GM23338 (cell line): ENCODE measurements at places on chromosomes 7 and 10.

DNA sequence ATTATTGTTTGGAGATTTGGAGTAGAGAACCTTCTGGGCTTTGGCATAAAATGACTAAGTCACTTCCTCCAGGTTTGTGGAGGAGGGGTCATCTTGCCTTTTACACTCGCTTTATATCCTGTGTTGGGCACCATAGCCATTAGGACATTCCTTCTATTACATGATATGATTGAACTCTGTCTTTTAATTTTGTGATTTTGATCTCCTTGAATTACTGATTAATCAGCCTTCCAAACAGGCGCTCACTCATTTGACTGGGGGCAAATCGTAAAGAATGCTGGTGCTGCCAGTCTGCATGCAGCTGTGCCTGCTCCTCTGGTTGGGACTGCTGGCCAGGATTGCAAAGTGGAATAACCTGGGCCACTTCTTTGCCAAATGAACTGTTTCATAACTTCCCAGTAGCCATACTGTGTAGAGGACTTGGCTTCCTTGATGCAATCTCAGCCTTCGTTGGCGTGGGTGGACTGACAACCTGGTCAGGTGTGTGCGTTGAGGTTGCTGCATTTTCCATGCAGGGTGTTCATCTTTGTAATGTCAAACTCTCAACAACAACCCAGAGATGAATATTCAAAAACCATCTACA, 65.9 kb upstream of the RAB11FIP2 start:
- DNase-seq = no peak

GRCh38 chr10:130428936-130429335, 292.7 kb downstream of the GLRX3 start:
- no peak for DNase-seq

GRCh38 chr7:151188252-151188542, 1.1 kb upstream of the ASB10 start:
- DNase-seq = no peak

GRCh38 chr7:50196719-50197118, 103.7 kb upstream of the ZPBP start:
- DNase-seq = no peak

DNA sequence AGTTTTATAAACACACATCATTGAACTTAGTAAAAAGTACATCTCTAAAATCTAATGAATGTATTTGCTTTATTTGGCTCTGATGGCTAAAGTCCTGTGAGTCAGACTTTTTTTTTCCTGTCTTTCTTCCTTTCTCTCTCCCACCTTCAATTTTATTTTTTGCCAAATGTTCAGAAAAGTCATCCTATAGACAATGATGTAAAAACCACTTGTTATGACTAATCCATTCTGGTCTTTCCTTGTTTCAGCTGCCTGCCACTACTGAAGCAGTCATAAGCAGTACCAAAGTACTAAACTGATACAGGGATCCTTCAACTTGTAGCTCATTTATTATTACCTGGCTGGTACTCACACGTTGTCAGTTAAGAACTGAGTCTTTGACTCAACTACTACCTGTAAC, 23.9 kb downstream of the HECTD2 start:
- DNase-seq = no peak

DNA sequence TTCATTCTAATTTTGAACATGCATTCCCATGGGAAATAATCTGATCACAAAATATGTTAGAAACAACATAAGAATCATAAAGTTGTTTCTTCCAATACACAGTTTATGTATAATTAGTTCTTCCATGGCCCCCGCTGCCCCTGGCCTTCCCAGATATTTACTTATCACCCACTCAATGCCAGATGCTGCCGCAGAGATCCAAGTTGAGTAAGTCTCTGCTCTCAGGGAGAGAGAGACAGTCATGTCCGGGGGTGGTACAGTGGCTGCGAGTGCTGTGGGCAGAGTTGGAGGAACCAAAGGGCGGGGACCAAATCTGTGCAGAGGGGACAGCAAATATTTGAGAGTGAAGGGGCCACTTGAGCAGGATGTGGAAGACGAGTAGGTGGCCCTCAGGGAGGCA, 37.1 kb downstream of the COL26A1 start:
- no peak for DNase-seq

- DNase-seq = no peak
Measured at GRCh38 chr10:52322936-52323335, 8.9 kb downstream of the DKK1 start.

DNA sequence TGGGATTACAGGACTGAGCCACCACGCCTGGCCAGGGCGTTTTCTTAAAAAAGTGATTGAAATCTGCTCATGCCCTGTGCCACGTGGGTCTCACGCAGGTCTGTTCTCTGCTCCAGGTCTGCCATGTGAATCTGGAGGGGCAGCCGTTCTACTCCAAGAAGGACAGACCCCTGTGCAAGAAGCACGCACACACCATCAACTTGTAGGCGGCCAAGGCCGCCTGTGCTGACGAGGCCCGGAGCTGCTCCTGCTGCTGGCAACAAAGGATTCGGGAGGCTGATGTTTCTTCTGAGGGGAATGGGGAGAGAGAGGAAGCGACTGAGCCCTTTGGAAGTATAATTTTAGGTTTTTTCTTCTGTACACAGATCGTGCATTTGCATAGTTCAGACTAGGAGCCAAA, 23.6 kb upstream of the BMPR1A start:
- no peak for DNase-seq

GRCh38 chr7:8018961-8019360, 50.4 kb downstream of the GLCCI1 start:
- no peak for DNase-seq

GRCh38 chr10:15858861-15859281, 1.4 kb downstream of the MINDY3 start:
- no peak for DNase-seq

DNA sequence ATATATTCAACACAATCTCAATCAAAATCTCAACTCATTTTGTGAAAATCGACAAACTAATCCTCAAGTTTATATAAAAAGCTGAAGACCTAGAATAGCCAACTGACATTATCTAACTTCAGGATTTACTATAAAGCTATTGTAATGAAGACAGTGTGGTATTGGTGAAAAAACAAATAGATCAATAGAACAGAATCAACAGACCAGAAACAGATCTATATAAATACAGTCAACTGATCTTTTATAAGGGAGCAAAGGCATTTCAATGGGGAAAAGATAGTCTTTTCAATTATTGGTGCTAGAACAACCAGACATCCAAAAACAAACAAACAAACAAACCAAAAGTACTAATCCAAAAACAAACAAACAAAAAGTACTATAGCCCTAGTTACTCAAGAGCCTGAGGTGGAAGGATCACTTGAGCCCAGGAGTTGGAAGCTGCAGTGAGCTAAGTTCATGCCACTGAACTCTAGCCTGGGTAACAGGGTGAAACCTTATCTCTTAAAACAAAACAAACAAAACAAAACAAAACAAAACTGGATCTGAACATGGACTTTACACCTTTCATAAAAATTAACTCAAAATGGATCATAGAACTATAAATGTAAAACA, 26.6 kb upstream of the AKR1D1 start:
- DNase-seq = no peak

DNA sequence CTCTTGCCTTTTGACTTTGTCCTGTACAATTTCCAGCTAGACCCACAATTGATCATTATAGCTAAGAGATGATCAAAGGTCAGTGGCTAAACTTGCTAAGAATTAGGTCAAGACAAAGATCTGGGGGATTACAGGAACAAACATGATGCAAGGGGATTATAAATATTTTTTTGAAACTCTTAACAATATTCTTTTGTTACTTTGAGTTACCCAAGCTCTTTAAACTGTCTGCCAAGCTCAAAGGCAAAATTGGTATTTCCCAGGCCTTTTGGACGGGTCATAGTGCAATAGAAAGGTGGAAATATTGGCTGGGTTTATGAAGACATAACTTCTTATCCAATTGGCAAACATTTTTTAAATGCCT, 23.4 kb downstream of the TBXAS1 start:
- DNase-seq = no peak

GRCh38 chr10:113261161-113261560, 291.7 kb upstream of the HABP2 start:
- DNase-seq = no peak
